ENCODE measurements at places on chromosomes 2 and 18. TPM values are rescaled to one million over a fixed set of nuclear protein-coding genes. Genes with fewer than 3 reads are reported as not detected.
A peak's percentile ranks its signal among the peaks of the same experiment; 100 is the strongest.

Gene RPL37A
- 2,277 TPM for total RNA-seq

DNA sequence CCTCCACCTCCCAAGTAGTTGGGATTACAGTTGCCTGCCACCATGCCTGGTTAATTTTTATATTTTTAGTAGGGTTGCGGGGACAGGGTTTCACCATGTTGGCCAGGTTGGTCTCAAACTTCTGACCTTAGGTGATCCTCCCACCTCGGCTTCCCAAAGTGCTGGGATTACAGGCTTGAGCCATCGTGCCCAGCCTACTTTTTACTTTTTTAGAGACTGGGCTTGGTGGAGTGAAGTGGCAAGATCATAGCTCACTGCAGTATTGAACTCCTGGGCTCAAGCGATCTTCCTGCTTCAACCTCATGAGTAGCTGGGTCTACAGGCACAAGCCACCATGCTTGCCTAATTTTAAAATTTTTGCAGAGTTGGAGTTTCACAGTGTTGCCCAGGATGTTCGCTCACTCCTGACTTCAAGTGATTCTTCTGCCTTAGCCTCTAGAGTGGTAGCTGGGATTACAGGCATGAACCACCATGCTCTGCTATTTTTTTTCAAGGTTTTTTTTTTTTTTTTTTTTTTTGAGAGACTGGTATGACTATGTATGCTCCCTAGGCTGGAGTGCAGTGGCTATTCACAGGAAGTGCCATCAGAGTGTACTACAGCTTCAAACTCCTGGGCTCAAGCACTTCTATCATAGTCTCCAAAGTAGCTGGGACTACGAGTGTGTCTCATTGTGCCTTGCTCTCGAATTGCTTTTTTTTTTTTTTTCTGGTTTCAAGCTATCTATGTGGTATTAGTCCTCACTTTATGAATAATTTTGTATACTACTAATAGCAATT is 11.9 kb downstream of the MSH2 start:
- no peak for DNase-seq

Gene CCDC85A
- 3.1 TPM for total RNA-seq

DNA sequence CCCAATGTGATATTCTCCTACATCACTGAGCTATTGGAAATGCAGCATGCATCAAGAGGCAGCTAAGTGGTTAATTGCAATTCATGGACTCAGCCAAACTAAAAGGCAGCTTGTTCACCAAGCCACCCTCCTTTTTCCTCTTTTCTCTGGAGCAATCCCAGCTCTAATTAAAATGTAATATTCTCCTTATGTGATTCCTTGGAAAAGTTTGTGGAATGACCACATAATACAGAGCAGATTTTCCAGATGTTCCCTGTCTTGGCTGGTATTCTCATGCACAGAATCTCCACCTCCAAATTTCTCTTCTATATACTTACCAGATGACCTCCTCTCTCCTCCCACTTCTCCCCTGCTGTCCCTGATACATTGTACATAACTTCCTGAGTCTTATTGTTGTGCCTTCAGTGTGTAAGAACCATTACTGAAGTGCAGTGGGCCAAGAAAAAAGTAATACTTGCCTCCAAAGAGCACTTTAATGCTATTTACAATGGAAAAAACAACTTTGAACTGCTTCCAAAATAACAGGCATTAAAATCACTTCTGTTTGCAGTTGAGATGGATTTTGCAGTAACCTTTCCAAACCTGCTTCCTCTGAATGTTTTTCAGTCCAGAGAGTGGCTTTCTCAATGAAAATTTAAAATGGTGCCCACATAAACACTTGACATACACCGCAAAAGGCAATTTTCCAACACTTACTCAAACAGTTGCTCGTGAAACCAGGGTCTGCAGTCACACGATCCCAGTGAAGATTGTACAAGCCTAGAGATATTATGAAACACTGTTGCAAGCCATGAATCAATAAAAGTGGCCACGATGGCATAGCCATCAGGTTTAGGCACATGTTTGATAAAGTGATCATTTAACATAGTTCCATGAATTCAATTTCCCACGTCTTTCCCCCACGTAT is 258.0 kb downstream of the MTX2 start:
- DNase-seq: no peak

DNA sequence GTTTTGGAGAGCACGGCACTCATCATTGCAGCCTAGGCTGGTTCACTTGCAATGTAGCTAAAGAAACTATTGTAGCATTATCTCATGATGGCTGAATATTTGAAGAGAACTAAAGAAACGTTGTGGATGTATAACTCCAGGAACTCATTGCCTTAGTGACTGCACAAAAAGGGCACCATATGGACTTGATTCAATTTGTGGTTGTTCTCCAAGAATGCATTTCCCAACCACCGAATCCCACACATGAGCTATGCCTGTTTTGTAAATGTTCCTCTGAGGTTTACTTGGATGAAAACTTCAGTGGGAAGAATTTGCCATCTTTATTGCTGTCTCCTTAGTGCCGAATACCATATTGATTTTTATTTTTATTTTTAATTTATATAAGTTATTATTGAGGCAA is 43.5 kb downstream of the DOK6 start:
- no peak for DNase-seq

- no peak for DNase-seq
Observed at GRCh38 chr2:234425639-234426603, 71.0 kb downstream of the ARL4C start.

DNA sequence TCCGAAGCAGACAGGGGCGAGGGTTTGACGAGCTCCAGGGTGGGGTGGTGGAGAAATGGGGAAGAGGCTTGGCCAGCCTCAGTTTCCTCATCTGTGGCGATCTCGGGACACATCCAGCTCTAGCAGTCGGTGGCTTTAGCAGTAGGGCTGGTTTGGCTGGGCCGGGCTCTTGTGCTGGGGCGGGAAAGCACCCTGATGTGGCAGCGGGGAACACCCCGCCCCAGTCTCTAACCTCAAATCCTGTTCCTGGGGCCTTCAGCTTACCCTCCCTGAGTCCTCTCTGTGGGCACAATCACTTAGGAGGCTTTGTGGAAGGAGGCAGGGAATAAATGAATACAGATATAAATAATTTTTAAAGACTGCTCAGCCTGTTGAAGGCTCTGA is 26.5 kb upstream of the MCFD2 start:
- DNase-seq: no peak

GRCh38 chr18:8957731-8958130 is 144.8 kb upstream of the NDUFV2 start:
- DNase-seq: no peak

DNA sequence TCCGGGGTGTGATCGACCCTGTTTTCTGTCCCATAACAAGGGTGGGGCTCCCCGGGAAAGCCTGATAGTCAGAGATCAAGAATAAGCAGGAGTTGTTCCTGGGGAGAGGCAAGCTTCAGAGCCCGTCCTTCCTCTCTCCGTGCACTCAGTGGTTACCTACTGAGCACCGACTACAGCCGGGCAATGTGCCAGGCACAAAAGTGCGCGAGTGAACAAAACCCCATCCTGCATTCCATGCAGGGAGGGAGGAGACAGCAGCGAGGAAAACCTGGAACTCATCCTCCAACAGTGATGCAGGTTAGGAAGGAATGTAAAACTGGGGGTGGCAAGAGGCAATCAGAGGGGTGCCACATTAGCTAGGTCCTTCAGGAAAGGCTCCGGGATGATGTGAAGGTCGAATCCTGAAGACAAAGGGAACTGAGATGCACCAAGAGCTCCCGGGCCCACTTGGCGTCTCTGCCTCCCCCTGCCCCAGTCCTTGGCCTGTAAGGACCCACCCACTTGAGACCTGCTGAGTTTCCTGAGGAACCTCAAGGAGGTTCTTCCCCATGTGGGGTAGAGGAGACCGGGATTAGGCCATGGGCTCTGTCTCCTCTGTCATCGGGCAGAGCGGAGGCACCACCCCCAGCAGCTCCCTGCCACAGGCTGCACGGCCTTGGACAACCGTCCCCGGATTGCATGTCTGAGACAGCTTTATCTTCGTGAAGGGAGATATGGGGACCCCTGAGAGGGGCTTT is 198.2 kb downstream of the NDUFA10 start:
- peak; percentile 52 for DNase-seq

DNA sequence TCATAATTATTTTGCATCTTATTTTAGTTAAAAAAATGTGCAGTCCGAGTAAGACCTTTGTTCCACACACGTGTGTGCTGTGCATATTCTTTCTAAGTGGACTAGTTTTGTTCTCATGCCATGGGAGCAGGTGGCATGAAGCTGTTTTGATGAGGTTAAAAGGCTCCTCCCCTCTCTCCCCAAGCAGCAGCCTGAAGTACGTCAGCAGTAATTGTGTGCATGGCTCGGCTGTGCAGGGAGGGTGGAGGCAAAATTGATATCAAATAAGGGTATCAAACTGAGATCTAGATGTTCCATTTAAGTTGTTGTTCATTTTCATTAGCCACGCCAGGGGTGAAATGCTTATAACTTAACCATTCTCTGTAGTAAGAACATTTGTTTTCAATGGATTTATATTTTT is at the start of gene NYAP2:
Gene NYAP2 (plus strand): TSS at position 207 of the 400 bp plus-strand sequence. CDS start 9,171 bp downstream, outside the sequence.
- DNase-seq: no peak

- no peak for DNase-seq
Observed at GRCh38 chr2:5950736-5951135, 258.6 kb downstream of the SOX11 start.
